ENCODE measurements at places on chromosomes 7 and 10.

DNA sequence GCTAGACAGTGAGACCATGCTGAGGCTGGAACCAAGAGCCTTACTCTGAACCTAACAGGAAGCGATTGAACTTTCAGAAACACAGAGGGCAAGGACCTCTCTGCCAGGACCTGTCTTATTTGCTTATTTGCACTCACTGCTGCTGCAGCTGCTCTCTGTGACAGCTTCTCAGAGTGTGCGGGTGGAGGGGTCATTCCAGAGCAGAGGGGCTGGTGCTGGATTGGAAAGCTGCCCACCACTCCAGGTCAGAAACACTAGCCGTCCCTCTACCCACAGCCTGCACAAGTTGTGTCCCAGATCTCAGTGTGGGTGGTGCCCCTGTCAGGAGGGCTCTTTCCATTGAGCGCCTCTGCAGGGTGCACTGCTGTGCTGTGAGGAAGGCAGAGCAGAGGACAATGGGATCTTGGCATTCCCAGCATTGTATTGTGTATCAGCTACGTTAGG, 126.2 kb downstream of the CCNY start:
- DNase-seq, result no peak

- DNase-seq, result no peak
These were observed 2.7 kb upstream of the HOXA11 start for GRCh38 chr7:27187475-27188385.

GRCh38 chr7:68893411-68893810, 704.9 kb upstream of the AUTS2 start:
- DNase-seq, result no peak

DNA sequence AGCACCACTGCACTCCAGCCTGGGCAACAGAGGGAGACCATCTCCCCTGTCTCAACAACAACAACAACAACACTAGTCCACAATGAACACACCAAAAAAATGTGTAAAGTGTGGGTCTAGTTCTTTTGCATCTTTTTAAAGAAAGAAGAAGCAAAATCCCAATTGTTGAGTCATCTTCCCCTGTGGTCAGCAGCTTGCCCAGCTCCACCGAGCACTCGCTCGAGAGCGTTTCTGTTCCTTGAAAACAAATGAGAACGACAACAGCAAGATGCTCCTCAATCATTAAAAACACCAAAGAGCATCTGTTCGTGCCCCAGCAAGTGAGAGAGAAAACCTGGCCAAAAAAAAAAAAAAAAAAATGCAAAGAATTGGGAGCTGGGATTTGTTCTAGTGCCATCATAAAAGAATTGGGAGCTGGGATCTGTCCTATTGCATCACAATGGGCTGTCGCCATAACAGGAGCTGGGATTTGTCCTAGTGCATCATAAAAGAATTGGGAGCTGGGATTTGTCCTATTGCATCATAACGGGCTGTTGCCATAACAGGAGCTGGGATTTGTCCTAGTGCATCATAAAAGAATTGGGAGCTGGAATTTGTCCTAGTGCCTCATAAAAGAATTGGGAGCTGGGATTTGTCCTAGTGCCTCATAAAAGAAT, 118.1 kb downstream of the PTPRN2 start:
- no peak for DNase-seq

- no peak for DNase-seq
These were observed 217.6 kb downstream of the USP6NL start for GRCh38 chr10:11393858-11394257.

DNA sequence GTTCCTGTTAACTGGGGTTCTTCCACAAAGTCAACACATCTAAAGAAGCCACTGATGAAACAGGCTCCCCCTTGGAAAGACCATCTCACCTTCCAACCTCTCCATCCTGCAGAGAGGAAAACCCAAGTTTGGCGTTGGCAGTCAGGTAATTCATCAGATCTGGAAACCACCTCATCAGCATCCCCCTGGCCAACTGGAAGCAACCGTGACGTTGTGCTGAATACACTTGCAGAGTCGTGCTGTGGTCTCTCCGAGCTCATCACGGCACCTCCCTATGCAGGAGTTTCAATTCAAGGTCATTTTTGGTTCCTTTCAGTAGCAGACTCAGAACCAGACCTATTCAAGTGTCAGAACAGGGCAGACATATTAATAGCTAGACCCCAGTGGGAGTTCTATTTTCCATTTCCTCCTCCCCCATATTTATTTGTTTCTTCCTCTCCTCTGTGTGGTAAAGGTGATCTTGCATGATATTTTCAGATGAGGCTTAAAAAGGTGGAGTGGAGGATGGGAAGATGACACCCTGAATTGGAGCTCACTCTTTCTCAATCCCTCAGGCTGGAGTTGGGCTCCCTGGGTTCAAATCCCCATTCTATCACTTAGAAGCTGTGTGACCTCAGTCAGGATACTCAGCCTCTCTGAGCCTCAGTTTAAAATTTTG, 149.1 kb upstream of the ADO start:
- DNase-seq, result no peak
